ENCODE measurements at places on chromosomes 11 and 22.

GRCh38 chr22:49137206-49137840, 690.4 kb downstream of the BRD1 start:
- H3K27ac ChIP-seq = no peak overlapping the region
- no peaks in the 10 kb centered on the region for H3K4me1 ChIP-seq
- peaks cover 64% of the 10 kb centered on the region for H3K27me3 ChIP-seq
- DNase-seq = no peak

DNA sequence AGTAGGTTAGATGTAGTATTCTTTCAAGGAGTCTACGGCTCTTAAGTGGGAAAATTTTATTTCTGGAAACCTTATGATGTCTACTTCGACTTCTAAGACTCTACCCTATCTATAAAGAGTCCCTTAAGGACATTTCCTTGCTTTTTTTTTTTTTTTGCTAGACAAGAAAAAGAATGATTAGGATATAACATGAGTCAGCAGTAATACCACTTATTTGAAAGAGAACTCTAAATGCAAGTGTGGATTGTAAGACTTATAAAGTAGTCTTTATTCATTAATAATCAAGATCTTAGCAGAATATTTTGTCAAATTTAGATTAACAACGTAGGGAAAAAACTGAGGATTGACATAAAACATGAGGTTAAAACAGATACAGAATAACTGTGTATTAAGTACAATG, 71.0 kb downstream of the DKK3 start:
- H3K4me3 ChIP-seq = no peak overlapping the region
- DNase-seq = no peak
- no peaks in the 10 kb centered on the region for H3K27me3 ChIP-seq
- H3K4me1 ChIP-seq = no peaks in the 10 kb centered on the region

DNA sequence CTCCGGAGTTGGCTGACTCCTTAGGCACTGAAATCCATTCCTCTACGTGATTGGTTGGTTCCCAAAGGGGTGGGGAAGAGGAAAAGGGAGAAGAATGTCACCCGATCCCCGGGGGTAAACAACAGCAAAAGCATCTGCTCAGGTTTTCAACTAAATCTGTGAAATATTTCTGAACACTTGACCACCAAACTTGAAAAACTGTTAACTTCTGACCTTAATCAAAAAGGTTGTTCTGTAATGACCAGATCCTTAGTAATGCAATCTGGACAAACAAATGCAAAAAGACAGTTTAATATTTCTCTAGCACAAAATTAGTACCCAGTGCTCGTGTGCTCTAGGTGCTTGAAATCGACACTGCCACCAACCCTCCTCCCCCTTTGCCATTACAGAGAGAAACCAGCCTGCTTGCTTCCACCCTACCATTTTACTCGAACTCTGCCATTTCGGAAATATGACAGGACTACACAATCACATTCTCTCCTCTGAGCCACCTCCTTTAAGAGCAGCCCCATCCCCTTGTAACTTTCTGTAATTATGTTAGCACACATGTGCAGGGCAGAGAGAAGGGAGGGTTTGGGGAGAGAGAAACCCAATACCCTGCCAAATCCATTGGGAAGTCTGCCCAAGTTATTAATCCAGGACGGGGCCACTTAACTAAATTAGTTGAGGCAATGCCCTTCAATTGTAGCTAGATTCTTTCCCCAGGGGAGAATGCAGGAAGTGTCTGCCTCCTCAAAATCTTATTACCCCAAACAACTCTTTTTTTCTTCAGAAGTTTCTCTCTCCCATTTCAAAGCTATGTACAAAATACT, 113.8 kb downstream of the RBFOX2 start:
- H3K4me1 ChIP-seq = peaks cover 26% of the 10 kb centered on the region
- no peaks in the 10 kb centered on the region for H3K36me3 ChIP-seq

GRCh38 chr22:37608477-37609239, at the start of gene GGA1:
GGA1 (plus strand) TSS chr22:37608834; CDS start chr22:37608861, 27 bp downstream.
- H3K4me3 ChIP-seq = peak within 1 kb of the TSS; percentile 98
- no peaks in the 10 kb centered on the region for H3K36me3 ChIP-seq
- peak; percentile 96 for DNase-seq
- H3K27me3 ChIP-seq = peaks cover 12% of the 10 kb centered on the region
- peak within 1 kb of the TSS; percentile 94 for H3K27ac ChIP-seq
- H3K4me1 ChIP-seq = peaks cover 7% of the 10 kb centered on the region

- DNase-seq = no peak
- H3K27me3 ChIP-seq = no peaks in the 10 kb centered on the region
- no peaks in the 10 kb centered on the region for H3K36me3 ChIP-seq
- no peak overlapping the region for H3K27ac ChIP-seq
Observed at GRCh38 chr11:36385121-36385970, 89.3 kb downstream of the PRR5L start.

- H3K27ac ChIP-seq = no peak overlapping the region
- no peak overlapping the region for H3K4me3 ChIP-seq
- no peaks in the 10 kb centered on the region for H3K36me3 ChIP-seq
Observed at GRCh38 chr11:71551711-71552110, 3.5 kb downstream of the KRTAP5-9 start.

DNA sequence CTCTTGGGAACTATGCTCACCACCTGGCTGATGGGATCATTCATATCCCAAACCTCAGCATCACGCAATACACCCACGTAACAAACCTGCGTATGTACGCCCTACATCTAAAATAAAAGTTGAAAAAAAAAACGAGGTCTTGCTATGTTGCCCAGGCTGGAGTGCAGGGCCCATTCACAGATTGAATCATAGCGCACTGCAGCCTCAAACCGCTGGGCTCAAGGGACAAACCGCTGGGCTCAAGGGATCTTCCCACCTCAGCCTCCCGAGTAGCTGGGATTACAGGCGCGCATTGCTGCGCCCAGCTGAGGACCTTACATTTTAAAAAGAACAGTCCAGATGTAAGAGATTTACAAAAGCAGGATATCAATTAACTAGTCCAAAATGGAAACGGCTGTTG, 41.9 kb upstream of the EMID1 start:
- H3K4me1 ChIP-seq = peaks cover 9% of the 10 kb centered on the region
- H3K36me3 ChIP-seq = no peaks in the 10 kb centered on the region
- H3K27me3 ChIP-seq = no peaks in the 10 kb centered on the region
- no peak overlapping the region for H3K27ac ChIP-seq
- no peak for DNase-seq

- no peaks in the 10 kb centered on the region for H3K36me3 ChIP-seq
- no peaks in the 10 kb centered on the region for H3K27me3 ChIP-seq
- peak; percentile 51 for DNase-seq
Observed at GRCh38 chr11:23988381-23989006, 508.4 kb upstream of the LUZP2 start.

GRCh38 chr11:67631411-67631810, 1.7 kb upstream of the NUDT8 start:
- H3K36me3 ChIP-seq = no peaks in the 10 kb centered on the region
- H3K27ac ChIP-seq = no peak overlapping the region
- H3K27me3 ChIP-seq = no peaks in the 10 kb centered on the region
- peaks cover 17% of the 10 kb centered on the region for H3K4me1 ChIP-seq
- no peak overlapping the region for H3K4me3 ChIP-seq
- no peak for DNase-seq

GRCh38 chr22:17149076-17149815, 9.8 kb downstream of the HDHD5 start:
- no peak overlapping the region for H3K27ac ChIP-seq
- H3K4me1 ChIP-seq = no peaks in the 10 kb centered on the region

GRCh38 chr22:44084044-44084772, 60.1 kb downstream of the PARVB start:
- no peaks in the 10 kb centered on the region for H3K27me3 ChIP-seq
- H3K4me1 ChIP-seq = no peaks in the 10 kb centered on the region
- DNase-seq = no peak
- H3K27ac ChIP-seq = no peak overlapping the region

DNA sequence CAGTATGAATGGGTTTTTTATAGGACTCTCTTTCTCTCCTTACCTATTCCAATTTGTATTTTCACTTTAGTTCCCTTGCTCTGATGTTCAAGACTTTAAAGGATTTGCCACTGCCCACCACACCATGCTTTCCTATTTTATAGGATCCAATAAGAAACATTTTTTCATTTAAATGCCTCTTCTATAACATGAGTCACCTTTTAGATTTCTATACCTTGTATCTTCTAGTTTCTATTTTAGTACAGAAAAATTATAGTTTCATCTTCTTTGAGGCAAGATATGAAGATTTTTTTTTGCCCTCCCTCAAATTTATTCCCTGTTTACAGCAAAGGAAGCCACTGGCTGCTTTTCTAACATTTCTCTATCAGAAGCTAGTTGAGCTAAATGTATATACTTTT, 76.8 kb downstream of the ARFGAP2 start:
- H3K27me3 ChIP-seq = no peaks in the 10 kb centered on the region
- no peaks in the 10 kb centered on the region for H3K36me3 ChIP-seq
- DNase-seq = no peak

DNA sequence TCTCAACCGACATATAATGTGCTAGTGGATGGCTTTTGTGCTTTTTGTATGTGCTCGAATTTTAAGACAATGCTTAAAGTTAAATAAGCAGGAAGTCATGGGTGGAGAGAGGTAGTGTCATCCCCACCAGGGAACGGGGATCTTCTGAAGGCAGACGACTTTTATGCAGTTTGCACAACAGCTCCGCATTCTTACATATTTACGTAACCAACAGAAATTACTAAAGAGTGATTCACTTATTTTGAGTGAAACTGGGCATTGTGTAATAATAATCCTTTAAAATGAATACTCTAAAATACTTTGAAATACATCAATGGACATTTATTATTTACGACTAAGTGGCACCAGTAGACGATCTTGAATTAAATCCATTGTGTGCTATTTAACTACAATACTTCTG, 305.1 kb downstream of the CNTN5 start:
- no peak overlapping the region for H3K27ac ChIP-seq
- no peak for DNase-seq
- H3K4me1 ChIP-seq = no peaks in the 10 kb centered on the region
- no peaks in the 10 kb centered on the region for H3K27me3 ChIP-seq

DNA sequence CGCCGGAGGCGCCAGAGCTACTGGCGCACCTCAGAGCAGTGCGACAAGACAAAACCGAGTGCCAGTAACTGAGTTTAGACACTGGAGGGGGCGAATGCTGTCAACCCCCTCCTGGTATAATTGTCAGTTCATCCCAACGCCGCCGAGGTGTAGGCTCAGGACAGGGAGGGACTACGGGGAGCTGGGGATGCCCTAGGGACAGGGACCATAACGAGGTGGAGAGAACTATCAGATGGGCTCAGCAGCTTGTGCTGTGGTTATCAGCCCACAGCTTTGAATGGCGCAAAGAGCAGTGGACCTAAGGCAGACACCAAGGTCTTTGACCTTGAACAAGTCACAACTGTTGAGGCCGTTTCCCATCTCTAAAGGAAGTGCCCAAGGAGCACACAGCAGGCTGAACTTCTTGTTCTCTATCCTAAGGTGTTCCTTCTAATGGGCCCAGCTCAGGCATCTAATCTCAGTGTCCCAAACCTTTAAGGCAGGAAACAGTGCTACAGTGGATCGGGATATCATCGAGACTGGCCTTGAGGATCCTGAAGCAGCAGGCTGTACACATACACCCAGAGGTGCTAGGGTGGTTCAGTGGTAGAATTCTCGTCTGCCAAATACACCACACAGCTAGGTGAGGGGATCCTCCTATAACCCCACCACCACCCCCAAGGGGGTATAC, 958 bp upstream of the TUT1 start:
- peaks cover 14% of the 10 kb centered on the region for H3K36me3 ChIP-seq
- peaks cover 15% of the 10 kb centered on the region for H3K4me1 ChIP-seq
- no peak for DNase-seq
- peak overlapping the region; percentile 81 for H3K27ac ChIP-seq

DNA sequence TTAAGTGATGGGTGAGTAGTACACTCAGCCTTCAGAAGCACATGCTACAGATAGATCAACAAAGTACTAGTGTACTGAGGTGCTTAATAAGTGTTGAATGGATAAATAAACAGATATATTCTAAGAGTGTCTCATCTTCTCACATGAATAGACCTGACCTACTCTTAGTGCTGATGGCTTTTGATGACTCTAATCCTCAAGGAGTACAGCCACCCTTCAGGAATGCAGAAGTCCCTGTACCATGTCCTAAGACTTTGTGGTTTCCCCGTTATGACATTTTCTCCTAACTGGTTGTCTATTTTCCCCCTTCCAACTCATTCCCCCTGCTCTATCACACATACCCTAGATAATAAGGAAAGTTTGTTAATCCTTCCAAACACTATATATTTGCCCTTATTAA, 61.6 kb downstream of the C11orf65 start:
- H3K27me3 ChIP-seq = no peaks in the 10 kb centered on the region
- H3K27ac ChIP-seq = no peak overlapping the region
- DNase-seq = no peak
- no peaks in the 10 kb centered on the region for H3K36me3 ChIP-seq

DNA sequence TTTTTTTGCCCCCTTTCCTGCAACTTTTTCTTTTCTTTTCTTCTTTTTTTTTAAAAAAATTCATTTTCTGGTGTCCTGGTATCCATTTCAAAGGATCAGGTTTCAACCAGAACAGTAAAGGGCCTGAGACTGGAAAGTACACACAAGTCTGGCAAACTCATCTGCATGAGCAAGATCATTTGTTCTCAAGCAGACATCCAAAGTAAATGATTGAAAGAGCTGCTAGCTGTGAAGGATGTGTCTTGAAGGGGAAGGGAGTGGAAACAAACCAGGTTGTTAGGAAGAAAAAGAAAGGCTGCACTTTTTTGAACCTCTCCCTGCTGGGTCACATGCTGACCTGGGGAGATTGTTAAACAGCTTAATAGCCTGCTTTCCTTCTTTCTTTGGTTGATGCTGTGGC, 5.3 kb downstream of the YAP1 start:
- no peak for DNase-seq
- no peak overlapping the region for H3K4me3 ChIP-seq
- no peak overlapping the region for H3K27ac ChIP-seq
- no peaks in the 10 kb centered on the region for H3K36me3 ChIP-seq
- no peaks in the 10 kb centered on the region for H3K27me3 ChIP-seq
- no peaks in the 10 kb centered on the region for H3K4me1 ChIP-seq

All from MM.1S (cell line).